ENCODE measurements at places on chromosomes 5 and 9.

DNA sequence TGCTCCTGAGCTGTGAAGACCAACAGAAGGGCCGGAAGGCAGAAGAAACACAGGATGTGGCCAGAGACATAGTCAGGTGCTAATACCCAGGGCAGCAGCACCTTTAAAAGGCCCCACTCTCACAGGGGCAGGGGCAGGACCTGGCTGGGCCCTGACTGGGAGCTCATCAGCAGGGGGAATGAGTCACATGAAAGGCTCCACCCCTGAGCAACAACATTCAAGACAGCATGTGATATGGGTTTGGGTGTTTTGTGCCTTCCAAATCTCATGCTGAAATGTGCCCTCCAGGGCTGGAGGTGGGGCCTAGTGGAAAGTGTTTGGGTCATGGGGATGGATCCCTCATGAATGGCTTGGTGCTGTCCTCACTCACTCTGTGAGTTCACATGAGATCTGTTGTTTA lies 181.7 kb downstream of the ERCC6L2 start:
- DNase-seq, result no peak

DNA sequence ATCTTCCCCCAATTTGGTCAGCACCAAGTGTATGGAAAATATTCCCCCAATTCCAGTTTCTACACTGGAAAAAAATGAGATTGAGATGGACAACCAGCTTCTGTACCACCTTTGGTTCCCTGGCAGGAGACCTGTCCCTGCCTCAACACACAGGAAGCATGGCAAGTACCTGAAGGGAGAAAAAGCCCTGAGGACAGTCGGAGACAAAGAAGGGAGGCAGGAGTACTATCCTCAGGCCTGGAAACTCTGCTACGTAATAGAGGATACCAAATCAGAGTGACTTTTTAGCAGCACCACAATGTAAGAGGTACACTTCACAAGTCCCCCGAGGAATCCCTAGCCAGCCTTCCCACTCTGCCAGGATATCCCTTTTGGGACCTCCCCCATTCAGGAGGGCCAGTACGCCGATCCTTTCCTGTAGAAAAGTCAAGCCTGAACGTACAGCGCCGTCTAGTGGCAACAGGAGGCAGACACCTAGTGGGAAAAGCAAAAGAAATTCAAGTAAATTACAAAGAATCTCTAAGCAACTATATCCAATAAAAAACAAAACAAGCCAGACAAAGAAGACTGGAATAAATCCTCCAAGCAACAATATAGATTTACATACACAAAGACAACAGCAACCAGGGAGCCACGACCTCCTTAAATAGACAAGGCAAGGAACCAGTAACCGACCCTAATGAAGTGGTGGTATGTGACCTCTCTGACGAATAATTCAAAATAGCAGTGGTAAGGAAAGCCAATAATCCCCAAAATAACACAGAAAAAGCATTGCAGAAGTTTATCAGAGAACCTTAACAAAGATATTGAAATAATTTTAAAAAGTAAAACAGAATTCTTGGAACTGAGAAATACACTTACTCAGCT lies 63.3 kb upstream of the SLCO6A1 start:
- peak; percentile 18 for DNase-seq

GRCh38 chr9:130694205-130694604 lies 625 bp downstream of the EXOSC2 start:
- DNase-seq, result peak; percentile 46

DNA sequence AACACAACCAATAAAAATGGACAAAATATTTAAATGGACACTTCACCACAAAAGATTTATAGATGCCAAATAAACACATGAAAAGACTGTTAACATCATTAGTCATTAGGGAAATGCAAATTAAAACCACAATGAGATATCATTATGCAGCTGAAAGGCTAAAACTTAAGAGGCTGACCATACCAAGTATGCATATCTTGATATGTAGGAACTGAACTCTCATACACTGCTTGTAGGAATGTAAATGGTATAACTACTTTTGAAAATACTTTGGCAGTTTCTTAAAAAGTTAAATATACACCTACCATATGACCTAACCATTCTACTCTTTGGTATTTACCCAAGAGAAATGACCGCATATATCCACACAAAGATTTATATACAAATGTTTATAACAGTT lies 13.6 kb upstream of the ADAMTS12 start:
- DNase-seq, result no peak

- DNase-seq, result no peak
Measured at GRCh38 chr9:115241641-115242040, 123.7 kb upstream of the TNC start.

- DNase-seq, result no peak
Measured at GRCh38 chr5:65029178-65029577, 260.4 kb downstream of the CWC27 start.

GRCh38 chr9:107976767-107977166 lies 487.2 kb upstream of the KLF4 start:
- DNase-seq, result no peak

DNA sequence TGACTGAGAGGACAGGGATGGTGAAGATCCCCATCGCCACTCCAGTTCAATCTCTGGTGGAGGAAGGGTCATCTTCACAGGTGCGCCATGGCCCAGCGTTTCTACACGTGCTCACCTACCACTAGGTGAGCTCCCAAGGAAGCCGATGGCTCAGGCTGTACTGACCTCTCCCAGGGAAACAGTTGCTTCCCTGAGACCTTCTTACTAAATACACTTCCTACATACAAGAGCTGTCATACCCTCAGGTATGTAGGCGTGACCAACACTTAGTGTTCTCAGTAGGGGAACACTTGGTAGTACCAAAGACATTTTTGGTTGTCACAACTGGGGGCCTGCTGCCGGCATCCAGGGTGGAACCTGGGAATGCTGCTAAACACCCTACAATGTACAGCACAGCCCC lies 75.2 kb downstream of the TENT4A start:
- DNase-seq, result no peak

DNA sequence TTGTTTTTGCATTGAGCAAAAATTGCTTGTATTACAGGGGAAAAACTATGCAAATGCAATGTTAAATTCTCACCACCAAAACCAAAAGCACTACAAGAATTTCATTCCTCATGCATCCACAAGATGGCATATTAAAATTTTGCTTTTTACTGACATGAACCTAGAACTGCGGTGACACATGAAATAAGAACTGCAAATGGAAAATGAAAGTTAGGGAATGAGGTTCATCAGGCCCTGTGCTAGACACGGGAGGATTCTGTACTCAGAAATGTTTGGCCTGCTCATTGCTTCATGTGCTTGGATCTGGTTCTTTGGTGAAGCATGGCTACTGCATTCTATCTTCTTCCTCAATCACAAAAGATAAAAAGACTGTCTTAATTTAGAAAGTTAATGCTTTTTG lies 9.1 kb upstream of the RFK start:
- peak; percentile 74 for DNase-seq

- DNase-seq, result no peak
Measured at GRCh38 chr9:81848472-81848871, 79.8 kb upstream of the SPATA31D4 start.

DNA sequence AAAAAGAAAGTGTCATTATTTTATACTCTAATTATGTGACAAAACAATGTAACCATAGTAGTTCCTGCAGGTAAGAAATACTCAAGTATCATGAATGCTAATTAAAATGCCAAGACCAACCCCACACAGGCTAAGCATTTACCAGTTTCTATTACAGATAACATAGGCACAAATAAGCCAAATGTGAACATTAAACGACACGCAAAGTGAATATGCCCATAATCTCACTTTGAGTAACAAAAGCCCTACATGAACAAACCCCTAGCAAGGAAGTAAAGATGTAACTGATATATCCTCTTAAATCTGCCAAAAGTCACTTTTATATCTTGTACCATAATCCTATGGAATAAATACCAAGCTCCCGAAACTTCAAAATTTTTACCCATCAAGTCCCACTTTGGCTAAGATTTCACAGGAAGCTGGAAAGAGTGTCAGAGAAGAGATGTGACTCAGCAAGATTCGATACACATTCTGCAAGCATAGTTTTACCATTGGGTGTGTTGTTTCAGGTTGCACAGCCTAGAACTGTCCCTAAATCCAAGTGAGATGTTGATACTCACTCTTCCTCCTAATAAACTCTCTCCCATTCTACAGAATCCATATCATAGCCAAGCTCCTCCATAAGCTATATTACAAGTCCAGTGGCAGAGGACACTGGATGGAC lies 28.8 kb downstream of the TRPM6 start:
- DNase-seq, result peak; percentile 59
